ENCODE measurements at places on chromosomes 3 and 15.

- no peak for DNase-seq
Measured at GRCh38 chr15:76837474-76837873, 67.7 kb downstream of the SCAPER start.

DNA sequence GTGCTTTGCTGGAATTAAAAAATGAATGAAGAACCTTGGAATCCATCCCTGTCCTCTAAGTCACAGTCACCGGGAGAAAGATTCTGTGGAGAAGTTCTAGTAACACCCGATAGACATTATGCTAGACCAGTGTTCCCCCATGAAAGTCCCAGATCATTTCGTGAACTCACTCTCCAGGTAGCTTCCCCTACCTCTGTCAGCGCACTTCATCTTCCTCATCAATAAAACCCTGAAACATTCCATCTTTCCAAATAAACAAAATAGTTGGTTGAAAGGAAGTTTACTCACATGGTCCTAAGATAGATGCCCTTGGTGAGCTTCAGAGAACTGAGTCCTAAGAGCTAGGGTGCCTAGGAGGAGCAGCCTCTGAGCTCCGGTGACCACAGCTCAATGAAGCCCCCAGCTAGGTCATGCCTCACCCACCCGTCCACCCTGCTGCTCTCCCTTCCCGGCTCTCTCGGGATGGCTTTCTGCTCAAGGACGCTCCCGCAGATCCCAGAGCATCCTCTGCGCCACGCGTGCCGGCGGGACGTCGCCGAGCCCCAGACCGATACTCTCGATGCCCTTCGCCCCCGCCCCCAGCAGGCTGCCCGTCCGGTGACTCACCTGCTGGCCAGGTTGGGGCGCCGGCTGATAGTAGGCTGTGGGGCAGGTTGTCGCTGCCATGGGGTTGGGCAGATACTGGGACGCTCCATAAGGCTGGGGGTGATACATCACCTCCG lies 776 bp downstream of the VGLL3 start:
- no peak for DNase-seq

- DNase-seq, result no peak
Measured at GRCh38 chr3:69214241-69214640, 91.8 kb upstream of the LMOD3 start.

DNA sequence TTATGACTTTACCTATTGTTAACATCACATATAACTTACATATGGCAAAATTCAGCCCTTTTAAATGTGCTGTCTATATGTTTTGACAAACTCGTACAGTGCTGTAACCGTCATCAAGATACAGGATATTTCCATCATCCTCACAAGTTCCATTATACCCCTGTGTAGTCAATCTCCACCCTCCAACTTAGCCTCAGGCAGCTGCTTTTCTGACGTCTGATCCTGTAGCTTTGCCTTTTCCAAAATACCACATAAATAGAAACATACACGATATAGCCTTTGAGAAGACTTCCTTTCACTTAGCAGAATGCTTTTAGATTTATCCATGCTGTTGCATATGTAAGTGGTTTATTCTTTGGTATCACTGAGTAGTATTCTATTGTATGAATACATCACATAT lies 47.1 kb downstream of the SLC12A1 start:
- DNase-seq, result no peak

DNA sequence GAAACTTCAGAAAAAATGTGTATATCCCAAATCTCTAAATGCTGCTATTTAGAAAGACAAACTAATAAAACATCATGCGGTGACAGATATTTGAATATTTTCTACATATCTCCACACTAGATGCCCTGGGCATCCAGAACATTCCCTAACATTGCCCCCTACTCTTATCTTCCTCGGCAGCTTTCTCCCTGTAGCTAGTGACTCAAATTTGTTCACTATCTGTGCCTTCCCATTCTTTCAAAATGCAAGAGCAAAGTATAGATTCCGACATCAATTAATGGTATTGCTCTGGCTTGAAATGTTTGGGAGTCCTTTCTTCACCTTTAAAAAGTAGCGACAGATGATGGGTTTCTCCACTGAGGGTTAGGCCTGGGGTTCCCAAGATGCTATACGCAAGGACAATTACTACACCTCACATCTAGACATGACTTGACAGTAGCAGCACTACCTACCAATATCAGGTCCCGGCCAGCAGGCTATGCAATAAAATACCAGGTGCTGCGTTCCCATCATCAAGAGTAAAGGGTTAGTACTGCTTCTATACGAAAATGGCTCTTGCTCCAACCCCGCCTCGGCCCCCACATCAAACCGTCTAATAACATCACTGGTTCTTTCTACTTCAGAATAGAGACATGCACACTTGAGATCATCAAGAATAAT lies 631 bp downstream of the UBR1 start:
- DNase-seq, result no peak

GRCh38 chr15:34738002-34738401 lies 16.8 kb downstream of the GJD2 start:
- no peak for DNase-seq

DNA sequence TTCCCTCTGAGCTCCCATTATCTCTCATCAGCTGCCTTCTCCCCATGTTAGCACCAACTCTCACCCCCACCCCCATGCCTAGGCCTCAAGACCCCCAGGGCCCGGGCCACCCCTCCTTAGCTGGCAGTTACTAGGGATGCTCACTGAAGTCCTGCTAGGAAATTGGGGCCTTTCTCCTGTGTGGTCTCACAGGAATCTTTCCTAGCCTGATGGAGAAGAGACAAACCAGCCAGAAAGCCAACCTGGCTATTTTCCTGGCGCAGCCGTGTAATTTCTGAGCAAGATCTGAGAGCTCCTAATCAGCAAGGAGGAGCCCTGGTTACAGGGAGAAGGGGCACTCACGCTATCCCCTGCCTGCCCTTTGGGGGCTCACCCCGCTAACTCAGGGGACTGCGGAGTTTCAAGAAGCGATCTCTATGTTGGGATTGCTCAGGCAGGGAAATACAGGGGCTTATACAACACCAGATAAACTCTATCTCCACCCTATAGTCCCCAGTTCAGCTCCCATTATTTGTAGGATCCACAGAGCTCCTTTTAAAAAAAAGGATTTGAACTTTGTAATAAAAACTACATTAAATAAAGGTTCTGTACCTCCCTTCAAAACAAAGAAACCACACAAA lies 25.2 kb downstream of the NR2F2 start:
- DNase-seq, result no peak

- DNase-seq, result no peak
Measured at GRCh38 chr15:32922541-32922940, 204.7 kb downstream of the GREM1 start.

GRCh38 chr3:99645277-99646106 lies 7.1 kb downstream of the COL8A1 start:
- DNase-seq, result no peak

GRCh38 chr3:100289339-100289738 lies 28.5 kb downstream of the TBC1D23 start:
- peak; percentile 86 for DNase-seq

Data from GDM1 (cell line).